ENCODE measurements at places on chromosomes 4 and X.

DNA sequence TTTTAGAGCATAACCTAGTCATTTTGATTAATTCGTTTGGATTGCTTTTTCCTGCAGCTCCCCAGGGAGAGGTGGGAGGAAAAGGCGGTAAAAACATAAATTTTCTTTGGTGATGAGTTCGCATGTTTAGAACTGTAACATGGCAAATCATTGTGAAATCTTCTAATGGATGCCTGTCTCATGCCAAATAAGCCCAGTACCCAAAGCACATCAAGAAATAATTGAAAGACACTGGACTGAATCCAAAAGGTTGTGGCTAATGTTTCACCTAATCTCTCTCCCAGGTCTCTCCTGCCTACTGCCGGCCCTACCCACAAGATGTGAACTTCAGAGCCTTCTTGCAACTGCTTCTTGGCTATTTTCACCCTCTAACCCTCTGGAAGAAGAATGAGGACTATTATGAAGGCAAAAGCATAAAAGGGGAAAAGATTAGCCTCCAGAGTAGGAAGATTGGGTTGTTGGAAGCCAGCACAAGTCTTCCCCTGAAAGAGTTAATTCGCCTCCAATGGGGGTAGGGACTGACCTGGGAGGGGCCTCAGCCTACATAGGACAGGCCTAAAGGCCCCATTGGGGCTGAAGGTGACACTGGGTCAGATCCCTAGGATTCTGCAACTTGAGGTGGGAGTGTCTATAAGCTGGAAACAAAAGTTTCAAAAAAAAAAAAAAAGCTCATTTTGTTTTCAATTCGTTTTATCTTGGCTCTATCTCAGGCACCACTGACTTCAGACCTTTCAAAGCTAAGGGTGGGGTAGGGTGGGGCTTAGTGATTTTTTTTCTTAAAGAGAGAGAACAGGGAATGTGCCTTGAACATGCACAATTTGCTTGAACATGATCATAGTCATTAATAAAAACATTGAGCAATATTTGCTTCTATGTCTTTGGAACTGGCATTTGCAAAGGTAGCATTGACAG lies 278.6 kb upstream of the KLF3 start:
- DNase-seq = no peak

- no peak for DNase-seq
These were observed 587 bp downstream of the TIMM8A start for GRCh38 chrX:101347859-101348451.

- no peak for DNase-seq
These were observed 659.8 kb upstream of the MAGEB2 start for GRCh38 chrX:29555465-29556091.

GRCh38 chr4:89814362-89814761 lies 22.6 kb downstream of the SNCA start:
- DNase-seq = no peak

GRCh38 chr4:83217721-83218522 lies 66.7 kb downstream of the COQ2 start:
- DNase-seq = no peak

DNA sequence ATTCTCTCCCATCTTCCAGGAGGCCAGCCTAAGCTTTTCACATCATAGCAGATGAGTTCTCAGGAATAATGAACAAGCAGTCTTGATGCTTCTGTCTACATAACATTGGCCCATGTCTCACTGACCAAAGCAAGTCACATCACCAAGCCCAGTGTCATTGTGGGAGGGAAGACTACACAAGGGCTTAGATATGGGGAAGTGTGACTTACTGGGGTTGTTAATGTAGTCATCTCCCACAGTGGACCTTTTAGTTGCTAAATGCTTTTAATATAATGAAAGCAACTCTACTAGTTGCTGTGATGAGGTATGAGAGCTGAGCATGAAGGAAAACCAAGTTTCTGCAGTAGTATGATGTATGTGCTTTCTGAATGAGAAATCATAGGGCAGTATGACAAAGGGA lies 40.5 kb downstream of the TSPAN7 start:
- no peak for DNase-seq

DNA sequence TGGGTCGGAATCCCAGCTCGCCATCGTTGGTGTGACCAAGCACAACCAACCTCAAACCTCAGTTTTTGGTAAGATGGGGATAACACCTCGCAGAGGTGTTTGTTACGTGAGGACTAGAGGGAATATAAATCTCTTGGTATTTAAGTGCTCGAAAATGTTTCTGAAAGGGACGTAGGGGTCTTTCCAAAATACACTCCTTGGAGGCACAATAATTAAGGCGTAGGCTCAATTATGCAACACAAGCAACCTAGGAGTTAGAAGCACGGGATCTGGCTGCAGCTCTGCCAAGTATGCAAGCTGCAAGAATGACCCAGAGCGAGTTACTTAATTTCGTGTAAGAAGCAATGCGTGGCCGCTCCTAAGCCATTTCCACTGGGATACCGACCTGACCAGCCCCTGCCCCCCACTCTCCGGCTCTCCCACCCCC lies 552 bp downstream of the ADH5 start:
- DNase-seq = no peak

- no peak for DNase-seq
These were observed at the start of gene CLDN34 for GRCh38 chrX:9966775-9967408. CLDN34 (plus strand) TSS chrX:9967358; CDS start chrX:9967358, 0 bp downstream.

- DNase-seq = no peak
These were observed 25.0 kb downstream of the AFF1 start for GRCh38 chr4:86959588-86960500.

GRCh38 chr4:82044141-82044993 lies 329.4 kb downstream of the HNRNPD start:
- DNase-seq = no peak

DNA sequence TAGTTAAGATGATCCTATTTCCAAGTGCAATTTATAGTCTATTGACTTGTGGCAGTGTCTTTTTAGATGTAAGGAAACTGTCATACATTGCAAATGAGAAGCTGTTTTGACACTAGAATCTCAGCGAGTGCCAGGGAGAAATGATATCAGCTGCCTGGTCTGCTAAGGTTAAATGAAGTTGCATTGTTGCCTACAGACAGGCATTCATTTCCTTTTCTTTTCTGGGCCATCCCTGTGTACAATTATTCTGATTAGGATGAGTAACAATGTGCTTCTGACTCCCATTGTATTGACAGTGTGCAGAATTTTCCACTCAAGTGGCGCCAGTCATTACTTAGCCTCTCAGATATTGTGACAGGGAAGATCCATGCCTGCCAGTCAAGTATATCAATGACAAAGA lies 231.2 kb downstream of the GPAT3 start:
- no peak for DNase-seq

GRCh38 chr4:156515295-156515694 lies 456.3 kb downstream of the PDGFC start:
- no peak for DNase-seq

DNA sequence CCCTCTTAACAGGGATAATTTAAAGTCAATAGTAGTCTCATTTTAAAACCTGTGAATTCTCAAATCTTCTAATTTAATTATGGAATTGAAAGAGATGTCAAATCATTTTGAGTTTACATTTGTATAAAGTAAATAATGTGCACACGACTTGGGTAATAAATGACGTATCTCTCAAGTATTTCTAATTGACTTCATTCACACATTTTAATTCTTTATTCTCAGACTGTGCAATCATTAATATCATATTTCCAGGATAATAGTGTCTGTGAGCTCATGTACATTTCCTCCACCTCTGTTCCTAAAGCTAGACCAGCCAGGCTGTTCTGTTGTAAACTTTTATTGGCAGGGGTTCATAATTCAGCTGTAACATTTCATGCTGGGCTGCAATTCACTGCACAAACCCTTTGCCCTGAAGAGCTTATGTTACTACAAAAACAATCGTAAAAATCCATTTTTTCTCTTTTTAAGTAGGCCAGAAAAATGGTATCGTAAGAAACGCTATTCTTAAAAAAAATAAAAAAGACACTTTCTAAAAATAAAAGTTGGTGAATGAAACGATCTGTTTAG lies 1103.1 kb upstream of the TENM3 start:
- no peak for DNase-seq

Measured in vagina (tissue), 2 donors.